ENCODE measurements at places on chromosomes 5 and 9. TPM values are rescaled to one million over a fixed set of nuclear protein-coding genes. Genes with fewer than 3 reads are reported as not detected.

DNA sequence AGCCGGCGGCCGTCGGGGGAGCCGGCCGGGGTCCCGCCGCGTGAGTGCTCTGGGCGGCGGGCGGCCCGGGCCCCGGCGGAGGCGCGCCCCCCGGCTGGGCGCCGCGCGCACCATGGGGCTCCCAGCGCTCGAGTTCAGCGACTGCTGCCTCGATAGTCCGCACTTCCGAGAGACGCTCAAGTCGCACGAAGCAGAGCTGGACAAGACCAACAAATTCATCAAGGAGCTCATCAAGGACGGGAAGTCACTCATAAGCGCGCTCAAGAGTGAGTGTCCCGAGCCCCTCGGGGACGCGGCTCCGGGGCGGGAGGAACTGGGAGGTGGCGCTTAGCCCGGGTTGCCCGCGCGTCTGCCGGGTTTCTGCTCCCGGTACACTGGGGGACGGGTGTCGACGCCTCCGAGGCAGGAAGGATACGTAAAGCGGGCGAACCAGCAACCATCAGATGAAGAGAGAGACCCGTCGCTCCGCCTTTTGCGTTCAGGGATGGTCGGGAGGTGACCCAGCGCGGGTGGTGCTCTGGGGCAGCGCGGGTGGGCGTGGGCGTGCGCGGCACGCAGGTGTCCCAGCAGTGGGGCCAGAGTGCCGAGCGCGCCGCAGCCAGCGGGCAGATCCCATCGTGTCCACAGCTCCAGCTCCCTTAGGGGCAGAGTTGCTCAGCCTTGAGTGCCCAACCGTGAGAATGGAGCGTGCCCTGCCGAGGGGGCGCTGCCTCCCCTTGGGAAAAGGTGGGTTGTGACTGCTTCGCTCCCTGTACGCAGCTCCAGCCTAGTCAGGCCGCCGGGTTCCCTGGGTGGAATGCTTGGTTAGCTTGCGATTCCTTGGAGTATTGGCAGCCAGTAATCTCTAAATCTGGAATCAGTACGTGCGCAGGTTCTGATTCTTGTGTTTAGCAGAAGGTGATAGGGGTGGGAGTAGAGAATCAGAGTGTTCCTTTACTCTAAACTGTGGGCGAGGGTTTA is 753 bp downstream of the ARHGAP26 start:
- no peak for DNase-seq

DNA sequence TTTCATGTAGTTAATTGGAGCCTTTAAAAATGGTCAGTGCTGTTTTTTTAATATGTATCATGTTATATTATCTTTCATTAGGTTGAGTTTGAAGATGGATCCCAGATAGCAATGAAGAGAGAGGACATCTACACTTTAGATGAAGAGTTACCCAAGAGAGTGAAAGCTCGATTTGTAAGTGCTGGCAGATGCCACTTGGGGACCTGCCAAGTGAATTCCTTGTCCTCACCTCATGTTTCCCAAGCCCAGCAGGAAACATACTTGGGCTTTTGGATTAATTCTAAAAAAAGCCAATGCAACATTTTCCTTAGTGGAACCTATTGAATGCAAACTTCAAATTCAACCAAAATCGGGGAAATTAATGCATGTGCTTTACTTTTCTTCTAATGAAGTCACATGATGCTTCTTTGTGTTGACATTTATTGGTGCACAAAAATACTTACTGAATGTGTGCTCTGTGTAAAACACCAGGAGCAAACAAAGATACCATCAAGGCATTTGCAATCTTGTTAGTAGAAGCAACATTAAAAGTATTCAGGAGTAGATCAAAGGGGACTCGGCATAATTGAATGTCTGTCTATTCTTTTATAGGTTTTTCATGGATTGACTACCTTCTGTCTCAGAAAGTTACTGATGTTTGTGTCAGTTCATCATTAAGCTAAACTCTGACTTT is 412.1 kb downstream of the KDM4C start:
- DNase-seq: no peak

- DNase-seq: no peak
These were observed 3.5 kb downstream of the INPP5E start for GRCh38 chr9:136436055-136436634.

GRCh38 chr5:16742938-16743337 is 126.1 kb upstream of the RETREG1 start:
- DNase-seq: no peak

The FCN2 gene
- total RNA-seq: not detected

The ZCCHC9 gene
- 18.8 TPM for total RNA-seq

Data from kidney epithelial cell (primary cell).